Stimulated activated CD4-positive, alpha-beta T cell treated with anti-CD3 and anti-CD28 coated beads, Interleukin-4, amount 100 ng/mL, for 48 hours (primary cell): ENCODE measurements at places on chromosomes 6 and 20.

- no peak for DNase-seq
Measured at GRCh38 chr6:33590531-33591198, 10.6 kb upstream of the BAK1 start.

DNA sequence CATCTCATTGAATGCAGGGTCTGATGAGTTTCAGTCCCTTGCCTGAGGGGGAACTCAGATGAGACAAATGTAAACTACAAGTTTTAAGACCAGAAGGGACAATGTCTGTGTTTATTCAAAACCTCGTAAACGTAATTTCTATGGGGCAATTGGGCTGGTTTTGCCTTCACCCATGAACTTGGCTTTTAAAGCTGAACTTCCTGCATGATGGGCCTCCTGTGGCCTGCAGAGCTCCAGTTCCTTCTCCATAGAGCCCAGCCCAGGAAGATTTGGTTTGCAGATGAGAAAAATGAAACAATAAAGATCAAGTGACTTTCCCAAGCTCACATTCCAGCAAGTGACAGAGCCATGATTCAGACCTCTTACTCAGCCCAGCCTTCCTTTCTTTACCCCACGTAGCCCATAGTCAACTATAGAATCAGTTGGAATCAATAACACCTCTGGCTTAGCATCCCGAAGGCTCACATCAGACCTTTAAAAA is 612.3 kb downstream of the UTRN start:
- DNase-seq: no peak

- DNase-seq: no peak
Measured at GRCh38 chr6:157116426-157116825, 206.9 kb downstream of the TMEM242 start.

DNA sequence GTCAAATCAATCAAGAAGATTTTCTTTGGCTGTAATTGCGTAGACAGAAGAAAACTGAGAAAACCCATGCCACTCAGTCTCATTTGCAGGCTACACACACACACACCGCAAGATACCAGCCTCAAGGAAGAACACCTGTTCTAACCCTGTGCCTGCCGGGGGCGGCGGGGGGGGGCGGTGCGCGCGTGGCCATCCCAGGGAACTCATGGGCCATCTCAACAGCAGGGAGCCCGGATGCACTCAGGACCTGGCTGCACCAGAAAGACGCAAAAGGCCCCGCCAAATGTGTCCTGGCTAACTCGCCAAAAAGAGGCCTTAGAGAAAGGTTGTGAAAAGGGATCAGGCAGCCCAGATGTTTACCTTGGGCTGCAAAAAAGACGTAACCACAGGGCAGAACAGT is 2.1 kb downstream of the B3GAT2 start:
- DNase-seq: no peak

- DNase-seq: no peak
Measured at GRCh38 chr6:142545147-142545546, 243.3 kb downstream of the ADGRG6 start.
